ENCODE measurements at places on chromosomes 3 and 15.

DNA sequence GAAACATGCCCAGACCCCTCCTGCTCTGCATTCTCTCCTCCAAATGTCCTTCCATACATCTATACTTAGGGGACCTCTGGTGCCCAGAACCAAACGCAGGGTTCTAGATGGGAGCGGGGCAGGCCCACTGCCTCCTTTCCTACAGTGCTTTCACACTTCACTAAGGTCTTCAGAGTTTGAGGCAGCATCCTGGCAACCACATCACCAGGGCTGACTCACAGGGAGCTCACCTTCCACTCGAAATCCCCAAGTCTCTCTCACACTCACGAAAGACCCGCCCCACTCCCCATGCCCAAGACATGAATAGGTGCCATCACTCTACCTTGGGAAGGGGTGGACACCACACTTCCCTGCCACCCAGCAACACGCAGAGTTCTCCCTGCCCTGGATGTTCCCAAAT lies 18.9 kb downstream of the HOMER2 start:
- DNase-seq: no peak

- DNase-seq: peak; percentile 94
Observed at GRCh38 chr15:34239151-34239808, 14.5 kb downstream of the EMC4 start.

- no peak for DNase-seq
Observed at GRCh38 chr15:32859251-32859650, 141.4 kb downstream of the GREM1 start.

DNA sequence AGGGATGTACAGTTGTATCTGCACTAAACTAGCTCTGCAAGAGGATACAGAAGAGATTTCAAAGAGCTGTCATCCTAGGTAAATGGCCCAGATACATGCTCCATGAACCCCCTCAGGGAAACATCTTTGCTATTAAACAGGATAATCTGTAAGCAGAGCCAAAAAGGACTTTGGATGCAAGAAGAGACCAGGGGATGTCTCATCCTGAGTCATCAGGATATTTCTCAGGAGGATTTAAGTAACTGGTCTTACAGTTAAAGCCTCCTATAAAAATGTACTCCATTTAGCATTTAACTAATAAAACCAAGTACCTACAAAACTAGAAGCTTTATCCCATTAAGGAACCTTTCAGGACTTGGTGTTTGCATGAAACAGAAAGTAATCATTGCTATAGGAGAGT lies 48.2 kb upstream of the PHLDB2 start:
- DNase-seq: no peak

- DNase-seq: peak; percentile 80
Observed at GRCh38 chr3:184328516-184328915, 8.9 kb upstream of the FAM131A start.

DNA sequence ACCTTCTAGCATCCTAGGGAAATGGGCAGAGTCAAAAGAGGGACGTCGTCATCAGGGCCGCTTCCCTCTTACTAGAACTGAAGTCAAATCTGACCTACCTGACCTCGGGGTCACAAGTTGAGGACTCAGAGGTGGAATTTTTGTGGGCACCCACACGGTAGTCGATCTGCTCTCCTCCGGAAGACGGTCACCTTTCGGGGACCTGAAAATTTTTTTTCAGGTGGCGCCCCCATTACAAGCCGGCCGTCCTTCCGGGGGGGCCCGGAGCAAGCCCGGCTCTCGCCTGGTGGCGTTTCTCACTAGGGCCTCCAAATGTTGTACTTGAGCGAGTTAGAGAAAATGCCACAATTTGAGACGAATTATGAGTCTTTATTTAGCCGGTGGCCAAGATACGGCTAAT lies 157.5 kb upstream of the FRG2C start:
- DNase-seq: no peak

- DNase-seq: no peak
Observed at GRCh38 chr3:99852851-99853250, 35.2 kb downstream of the CMSS1 start.

GRCh38 chr3:176839466-176839865 lies 357.8 kb downstream of the TBL1XR1 start:
- no peak for DNase-seq

- DNase-seq: no peak
Observed at GRCh38 chr3:35500641-35501350, 138.5 kb upstream of the ARPP21 start.

DNA sequence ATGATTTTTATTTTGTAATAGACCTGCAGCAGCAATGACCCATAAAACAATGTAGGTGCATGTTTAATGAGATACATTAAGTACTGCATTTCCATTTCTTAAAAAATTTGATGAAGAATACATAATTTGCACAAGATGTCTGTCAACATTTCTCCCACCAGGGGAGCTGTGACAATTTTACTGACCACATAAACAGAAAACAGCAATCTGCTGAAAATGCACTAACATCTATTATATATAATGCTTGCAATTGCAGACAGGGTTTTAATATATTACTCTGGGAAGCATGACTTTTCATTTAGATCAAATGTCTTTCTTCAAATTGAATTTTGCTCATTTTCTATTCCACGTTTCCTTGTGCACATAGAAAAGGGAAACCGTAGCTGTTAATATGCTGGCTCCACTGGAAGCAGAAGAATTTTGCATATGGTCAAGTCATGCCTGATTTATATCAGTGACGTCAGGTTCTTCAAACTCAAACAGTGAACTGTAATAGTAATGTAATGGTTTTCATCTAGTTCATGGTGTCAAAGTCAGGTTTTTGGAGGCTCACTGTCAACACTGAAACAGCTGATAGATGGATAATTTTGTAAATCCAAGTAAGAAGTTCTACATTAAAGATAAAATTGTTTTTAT lies 79.8 kb upstream of the IGF1R start:
- DNase-seq: no peak

DNA sequence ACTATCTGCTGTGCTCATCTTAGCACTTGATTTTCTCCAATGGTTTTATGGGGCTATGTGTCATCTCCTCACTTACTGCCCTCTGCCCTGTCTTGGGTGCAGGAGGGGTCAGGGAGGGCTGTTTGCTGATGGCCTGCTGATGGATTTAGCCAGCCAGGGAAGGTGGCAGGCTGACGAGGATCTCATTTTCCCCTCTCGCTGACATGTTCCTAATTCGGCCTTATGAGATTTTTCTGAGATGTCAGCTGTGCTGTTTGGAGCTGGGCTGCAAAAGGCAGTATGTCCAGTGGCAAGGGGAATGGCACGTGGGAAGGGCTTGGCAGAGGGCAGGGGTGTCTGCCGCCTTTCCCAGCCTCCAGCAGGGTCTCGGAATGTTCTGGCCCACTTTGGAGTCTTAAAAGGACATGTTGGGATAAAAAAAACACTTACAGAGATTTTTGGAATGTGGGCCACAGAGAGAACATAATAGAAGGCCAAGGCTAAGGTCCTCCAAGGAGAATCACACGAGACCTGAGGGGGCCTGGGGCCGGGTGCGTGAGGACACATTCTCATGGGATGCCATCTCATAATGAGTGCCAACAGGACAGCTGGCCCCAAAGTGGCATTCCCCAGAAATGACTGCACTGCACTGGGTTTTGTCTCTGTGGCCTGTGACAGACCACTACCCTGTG lies 303.8 kb downstream of the TLE3 start:
- peak; percentile 42 for DNase-seq

GRCh38 chr3:163776743-163777142 lies 1301.6 kb downstream of the SI start:
- no peak for DNase-seq

- no peak for DNase-seq
Observed at GRCh38 chr3:160739079-160739478, 17.0 kb upstream of the PPM1L start.

DNA sequence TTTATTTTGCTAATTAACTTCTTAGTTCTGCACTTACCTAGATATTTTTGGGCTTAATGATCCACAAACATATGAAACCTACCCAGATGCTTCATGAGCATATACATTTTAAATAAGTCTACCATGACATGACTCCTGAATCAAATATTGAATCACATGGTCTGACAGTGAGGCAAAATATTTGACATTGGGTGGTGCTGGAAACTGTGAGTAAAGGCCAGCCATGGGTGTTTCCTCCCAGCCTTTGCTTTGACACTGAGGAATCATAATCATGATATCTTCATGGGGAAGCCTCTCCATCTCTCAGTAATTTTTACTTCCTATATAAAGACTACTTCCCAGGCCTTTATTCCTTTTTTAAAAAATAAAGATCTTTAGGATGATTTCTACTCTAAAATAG lies 22.8 kb upstream of the SSR3 start:
- peak; percentile 29 for DNase-seq

DNA sequence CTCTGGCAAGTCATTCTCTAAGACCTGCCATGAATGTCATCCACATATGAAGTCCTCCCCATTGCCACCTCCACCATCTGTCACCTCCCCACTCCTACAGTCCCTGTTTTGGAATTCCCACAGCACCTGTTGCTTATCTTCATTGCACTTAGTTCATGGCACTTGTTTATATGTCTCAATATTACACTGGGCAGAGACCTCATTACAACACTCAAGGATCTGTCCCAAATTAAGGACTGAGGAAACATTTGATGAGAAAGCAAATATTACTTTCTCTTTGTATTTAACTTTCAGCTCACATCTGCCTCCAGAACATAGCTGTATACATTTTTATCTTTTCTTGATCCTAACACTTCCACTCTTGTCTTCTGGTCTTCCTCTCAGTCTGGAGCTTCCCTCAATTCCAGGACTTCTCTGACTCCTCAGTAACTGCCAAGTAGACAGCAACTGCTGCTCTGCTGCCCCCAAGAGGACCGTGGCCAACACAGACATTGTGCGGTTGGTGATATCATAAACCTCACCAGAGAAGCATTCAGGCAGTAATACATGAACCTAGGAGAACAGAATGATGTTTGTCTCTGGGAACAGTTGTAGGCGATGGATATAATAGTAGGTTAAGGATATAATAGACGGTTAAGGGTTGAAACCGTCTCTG lies 45.0 kb upstream of the FGF12 start:
- peak; percentile 85 for DNase-seq

GRCh38 chr3:141915016-141915415 lies 38.6 kb downstream of the ATP1B3 start:
- no peak for DNase-seq

GRCh38 chr15:90063770-90064247 lies 38.5 kb downstream of the IDH2 start:
- no peak for DNase-seq

- no peak for DNase-seq
Observed at GRCh38 chr3:64848822-64849221, 161.0 kb upstream of the ADAMTS9 start.

DNA sequence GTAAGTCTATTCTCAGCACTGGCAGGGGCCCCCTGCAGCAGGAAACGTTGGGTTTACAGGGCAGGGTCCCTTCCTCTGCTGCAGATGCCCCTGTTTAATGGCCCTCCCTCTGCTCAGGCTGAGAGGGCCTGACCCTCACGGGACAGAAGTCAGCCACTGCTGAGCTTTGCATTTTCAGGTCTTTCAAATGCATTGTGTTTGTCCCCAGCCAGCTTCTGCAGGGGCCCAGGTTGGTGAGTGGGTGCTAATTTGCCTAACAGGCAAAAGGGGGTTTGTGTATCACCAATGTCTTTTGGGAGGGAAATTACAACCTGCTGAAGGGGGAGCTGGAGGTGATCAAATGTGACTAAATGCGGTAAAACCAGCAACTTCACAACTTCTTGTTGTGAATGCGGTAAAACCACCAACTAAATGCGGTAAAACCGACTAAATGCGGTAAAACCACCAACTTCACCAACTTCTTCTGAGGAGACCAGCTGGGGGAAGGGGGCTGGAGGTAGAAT lies 44.8 kb upstream of the UBE2E1 start:
- DNase-seq: peak; percentile 45

- peak; percentile 99 for DNase-seq
Observed at GRCh38 chr3:50365080-50365841, 5.9 kb upstream of the TMEM115 start.

- DNase-seq: peak; percentile 81
Observed at GRCh38 chr3:11074011-11074410, 80.3 kb upstream of the HRH1 start.

GRCh38 chr15:77118882-77119321 lies 48.0 kb upstream of the TSPAN3 start:
- DNase-seq: no peak

GRCh38 chr3:116176974-116177555 lies 268.2 kb downstream of the LSAMP start:
- no peak for DNase-seq

DNA sequence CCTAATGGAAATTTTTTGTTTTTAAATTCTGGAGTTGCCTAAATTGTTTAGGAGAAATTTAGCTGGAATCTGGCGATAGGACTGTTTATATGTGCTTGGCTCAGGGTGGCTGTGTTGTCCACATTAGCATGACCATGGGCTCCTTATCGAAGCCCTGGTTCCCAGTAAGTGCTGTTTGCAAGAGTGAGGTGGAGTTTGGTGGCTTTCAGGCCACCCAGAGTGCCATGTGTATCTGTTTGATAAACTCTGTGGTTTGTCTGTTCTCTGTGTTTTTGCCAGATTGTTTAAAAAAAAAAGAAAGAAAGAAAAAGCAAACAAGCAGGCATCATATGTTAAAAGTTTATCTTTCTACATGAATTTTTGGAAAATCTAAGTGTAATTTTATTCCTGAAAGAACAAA lies 51.5 kb downstream of the PLCL2 start:
- DNase-seq: no peak

GRCh38 chr3:170762064-170762463 lies 107.9 kb downstream of the RPL22L1 start:
- no peak for DNase-seq

DNA sequence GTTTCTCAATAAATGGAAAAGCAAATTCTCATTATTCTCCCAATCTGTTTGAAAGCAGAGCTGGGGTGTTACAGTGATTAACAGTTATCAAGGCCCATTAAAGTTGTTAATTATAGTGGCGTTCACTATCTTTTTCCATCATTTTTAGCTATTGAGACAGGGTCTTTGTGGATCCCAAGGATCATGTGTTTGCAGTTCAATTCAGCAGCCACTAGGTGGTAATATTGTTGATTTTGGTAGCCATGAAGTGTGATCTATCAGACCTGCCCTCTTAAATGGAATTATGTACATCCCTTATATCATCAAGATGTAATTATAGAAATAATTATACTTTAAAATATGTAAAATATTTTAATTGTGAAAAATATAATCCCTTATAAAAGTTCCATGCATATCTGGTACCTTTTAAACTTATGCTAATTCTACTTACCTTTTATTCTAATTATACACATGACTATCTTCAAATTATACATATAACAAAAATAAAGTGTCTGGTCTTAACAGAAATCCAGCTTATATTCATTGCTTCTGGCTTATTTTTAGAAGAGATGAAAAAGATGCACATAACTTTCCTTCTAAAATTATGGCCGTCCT lies 126.4 kb downstream of the GREM1 start:
- no peak for DNase-seq

DNA sequence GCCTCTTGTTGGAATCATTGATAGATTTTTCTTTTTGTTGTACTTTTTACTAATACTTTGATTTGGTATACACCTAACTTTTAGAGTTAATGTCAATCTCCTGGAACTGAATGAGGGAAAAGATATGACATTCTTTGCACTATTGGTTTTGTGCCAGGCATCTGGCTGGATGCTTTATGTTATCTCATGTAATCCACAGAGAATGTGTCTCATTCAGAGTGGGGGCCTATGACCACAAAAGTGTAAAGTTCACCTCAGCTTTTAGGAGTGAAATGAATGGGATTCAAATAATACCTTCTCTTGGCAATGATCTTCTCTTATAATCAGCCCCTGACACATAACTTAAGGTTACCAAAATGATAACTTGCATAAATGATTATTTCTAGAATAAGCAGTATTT lies 329.1 kb upstream of the ROPN1 start:
- DNase-seq: no peak

- peak; percentile 87 for DNase-seq
Observed at GRCh38 chr3:13380971-13381370, 39.2 kb downstream of the NUP210 start.

GRCh38 chr3:112376241-112376911 lies 43.4 kb downstream of the CD200 start:
- DNase-seq: no peak

All from osteoblast (primary cell).